ENCODE measurements at places on chromosomes 13 and 19.

DNA sequence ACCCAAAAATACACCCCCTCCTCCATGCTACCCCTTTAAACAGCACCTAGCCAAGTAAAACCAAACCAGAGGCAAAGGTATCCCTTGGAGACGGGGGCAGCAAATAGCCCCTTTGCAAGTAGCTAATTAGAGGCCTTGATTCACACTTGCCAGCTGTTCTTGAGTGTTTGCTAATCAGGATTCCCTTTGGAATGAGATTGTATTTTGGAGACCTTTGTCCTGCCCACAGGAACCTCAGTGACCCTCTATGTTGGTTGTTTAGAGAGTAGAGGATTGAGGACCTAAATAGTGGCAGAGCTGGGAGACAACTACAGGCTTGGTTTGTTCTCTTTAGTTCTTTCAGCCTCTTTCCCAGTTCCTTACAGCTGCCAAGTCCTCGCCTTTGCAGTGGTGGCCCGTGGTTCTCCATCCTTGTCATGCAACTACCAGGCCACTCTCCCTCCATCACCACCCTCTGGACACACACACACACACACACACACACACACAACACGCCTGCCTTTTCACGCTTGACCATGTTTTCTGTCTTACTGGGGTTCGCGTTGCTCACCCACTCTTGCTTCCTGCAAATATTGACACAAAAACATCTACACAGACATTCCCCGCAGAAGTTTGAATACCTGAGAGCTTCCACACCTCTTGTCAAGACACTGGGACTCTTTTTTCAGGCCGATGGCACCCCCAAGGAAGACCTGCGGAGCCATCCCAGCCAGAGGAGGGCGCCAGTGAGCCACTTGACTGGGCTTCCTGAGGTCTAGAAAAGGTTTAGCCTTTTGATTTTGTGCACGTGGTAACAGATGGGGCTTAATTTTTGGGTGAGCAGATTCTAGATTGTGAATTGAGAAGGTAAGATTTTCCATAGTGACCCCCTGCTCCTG is 80.0 kb upstream of the GPR183 start:
- peak; percentile 95 for DNase-seq

GRCh38 chr19:35903550-35904179 is 1.3 kb downstream of the HCST start:
- DNase-seq, result peak; percentile 80

DNA sequence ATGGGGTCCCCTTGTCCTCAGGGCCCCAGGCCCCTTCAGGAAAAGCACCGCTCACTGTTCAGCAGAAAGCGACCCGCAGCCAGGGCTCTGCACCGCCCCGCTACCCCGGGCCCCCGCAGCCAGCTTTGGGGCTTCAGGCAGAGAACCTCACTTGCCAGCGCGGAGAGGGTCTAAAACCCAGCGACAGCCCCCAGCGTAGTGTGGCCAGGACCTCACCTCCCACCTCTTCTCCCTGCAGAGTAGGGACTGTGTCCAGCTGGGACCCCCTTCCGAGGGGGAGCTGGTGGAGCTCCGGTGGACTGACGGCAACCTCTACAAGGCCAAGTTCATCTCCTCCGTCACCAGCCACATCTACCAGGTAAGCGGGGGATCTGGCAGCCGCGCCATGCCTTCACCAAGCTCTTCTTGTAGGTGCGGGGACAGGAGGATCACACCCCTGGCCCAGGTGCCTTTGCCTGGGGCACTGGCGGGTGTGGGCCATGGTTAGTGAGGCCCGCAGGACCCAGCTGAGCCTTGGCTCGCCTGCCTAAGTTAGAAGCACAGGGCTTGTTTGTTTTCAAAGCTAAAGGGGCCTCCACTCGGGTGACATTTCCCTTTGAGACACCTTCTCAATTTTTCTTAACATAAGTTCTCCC is 175.7 kb downstream of the KDM4B start:
- no peak for DNase-seq

DNA sequence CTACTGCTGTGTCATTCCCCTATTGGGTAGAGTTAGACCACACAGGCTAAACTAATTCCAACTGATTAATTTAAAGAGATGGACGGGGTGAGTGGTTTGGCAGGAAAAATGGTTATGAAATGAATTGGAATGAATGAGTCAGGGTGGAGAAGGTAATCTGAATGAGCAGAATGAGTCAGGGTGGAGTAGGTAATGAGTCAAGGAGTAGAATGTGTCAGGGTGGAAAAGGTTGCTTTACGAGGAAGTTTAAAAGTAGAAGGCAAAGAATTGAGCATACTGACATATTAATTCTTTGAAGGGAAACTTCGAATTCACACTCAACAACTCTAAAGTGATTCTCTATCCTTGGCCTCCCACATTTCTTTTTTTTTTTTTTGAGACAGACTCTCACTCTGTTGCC is 12.7 kb upstream of the ZNF121 start:
- DNase-seq, result no peak

DNA sequence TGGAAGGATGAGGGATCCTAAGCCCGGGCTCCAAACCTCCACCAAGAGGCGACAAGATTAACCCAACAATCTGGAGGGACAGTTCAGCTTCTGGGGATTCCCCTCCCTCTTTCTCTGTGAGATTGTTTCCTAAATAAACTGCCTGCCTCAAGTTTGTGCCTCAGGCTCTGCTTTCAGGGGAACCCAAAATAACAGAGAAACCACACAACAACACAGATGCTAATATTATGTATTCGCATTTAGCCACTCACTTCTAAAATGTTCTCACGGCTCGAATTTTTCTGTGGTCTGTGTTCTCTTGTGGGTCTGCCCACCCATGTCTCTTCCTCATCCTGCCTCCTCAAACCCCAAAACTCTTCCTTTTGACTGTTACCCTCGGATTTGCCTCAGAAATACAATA is 1381.1 kb upstream of the SLC10A2 start:
- no peak for DNase-seq

DNA sequence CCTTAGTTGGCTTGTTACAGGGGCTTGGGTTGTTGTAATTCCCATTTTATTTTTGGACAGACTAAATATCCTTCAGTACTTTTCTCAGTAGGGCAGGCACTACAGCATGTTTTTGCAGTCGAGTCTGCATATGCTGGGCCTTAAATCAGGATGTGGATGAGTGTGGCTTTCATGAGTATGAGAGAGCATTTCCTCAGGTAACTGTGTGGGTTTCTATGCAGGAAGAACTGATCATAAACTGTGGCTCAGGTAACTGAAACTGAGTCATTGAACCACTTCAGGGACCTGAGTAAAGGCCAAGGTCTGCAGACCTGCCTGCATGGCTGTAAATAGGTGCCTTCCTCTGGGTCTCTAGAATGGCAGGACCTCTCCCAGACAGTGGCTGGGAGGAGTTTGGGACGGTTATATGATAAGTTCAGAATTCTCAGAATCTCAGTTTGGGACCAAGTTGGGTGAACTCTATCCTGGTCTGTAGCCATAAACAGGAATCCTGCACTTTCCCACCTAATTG is 112.1 kb downstream of the ZNF737 start:
- DNase-seq, result no peak

GRCh38 chr13:110132225-110132982 is 174.6 kb downstream of the COL4A1 start:
- DNase-seq, result no peak

DNA sequence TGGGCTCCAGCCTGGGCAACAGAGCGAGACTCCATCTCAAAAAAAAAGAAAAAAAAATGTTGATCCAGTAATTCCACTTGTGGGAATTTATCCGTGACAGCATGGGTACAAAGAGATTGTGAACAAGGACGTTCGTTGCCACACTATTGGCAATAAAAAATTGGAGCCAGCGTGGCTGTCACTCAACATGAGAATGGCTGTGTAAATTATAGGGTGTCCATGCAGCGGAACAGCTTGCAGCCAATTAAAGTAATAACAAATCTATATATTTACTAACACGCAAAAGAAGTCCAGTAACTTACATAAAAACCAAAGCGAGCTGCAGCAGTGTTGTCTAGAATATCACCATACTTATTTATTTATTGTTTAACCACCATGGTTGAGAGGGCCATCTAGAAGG is 19.3 kb downstream of the DPF1 start:
- no peak for DNase-seq

DNA sequence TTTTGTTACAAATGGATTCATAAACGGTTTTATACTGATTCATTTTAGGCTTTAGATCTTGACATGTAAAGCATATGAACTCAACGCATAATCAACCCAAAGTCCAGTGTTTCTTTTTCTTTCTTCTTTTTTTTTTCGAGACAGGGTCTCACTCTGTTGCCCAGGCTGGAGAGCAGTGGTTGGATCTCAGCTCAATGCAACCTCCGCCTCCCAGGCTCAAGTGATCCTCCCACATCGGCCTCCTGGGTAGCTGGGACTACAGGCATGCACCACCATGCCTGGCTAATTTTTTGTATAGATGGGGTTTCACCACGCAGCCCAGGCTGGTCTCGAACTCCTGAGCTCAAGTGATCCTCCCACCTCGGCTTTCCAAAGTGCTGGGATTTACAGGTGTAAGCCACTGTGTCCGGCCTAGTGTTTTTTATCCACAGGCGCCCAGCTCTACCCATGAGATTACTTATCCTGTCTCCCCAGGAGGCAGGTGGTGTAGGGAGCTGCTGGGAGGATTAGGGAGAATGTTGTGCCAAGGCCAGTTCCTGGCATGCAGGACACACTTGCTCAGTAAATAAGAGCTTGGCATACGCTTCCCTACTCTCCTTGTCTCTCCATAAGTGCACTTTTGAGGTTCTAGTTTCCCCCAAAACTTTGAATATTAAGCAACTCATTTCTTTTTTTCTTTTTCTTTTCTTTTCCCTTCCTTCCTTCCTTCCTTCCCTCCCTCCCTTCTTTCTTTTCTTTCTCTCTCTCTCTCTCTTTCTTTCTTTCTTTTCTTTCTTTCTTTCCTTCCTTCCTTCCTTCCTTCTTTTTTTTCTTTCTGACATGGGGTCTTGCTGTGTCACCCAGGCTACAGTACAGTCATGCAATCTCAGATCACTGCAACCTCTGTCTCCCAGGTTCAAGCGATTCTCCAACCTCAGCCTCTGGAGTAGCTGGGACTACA is 4.8 kb upstream of the CEBPA start:
- DNase-seq, result no peak

DNA sequence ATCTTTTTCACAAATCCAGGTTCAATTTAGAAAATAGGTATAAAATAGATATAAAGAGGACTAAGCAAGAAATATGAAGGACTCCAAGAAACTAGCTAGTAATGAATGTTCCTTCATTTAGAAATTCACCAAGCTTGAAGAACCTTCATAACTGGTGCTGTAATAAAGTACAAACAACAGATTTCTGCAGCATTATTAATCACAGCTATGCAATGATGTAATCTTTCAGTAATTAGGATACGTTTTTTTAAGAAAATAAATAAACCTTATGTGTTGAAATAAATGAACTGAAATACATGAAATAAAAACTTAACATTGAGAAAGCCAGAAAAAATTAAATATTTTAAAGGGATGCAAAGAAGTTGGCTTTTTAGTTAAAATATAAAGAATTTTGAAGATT is 236.1 kb downstream of the RGCC start:
- DNase-seq, result no peak

GRCh38 chr19:30226464-30227011 is 145.6 kb upstream of the ZNF536 start:
- DNase-seq, result no peak
